ENCODE measurements at places on chromosomes 1 and 21. TPM values are rescaled to one million over a fixed set of nuclear protein-coding genes. Genes with fewer than 3 reads are reported as not detected.

DNA sequence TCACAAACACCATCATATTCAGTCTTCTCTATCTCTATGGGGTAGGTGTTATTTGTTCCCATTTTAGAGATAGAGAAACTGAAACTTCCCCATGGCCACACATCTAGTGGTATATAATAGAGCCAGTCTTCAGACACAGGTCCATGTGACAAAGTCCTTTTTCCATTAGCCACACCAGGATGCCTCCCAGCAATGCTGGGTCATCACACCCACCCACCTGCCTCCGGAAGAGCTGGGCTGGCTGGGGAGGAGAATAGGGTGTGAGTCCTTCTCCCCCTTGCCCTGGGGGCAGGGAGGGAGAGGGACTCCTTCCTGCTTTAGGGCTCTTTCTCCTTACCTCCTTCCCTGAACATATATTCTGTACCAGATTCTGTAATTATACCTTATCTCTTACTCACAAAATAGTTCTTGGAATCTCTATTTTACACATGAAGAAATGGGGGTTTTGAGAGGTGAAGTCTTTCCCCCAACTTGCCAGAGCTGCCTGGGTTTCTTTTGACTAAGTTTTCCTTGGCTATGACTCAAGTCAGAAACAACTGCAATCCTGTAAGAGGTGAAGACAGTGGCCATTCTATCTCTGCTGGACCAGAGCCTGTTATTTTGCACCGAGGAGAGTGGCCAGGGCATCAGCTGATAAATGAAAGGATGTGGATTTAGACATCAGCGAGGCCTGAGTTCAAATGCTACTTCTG lies 30.0 kb downstream of the SOX13 start:
- peak; percentile 88 for DNase-seq

The KRTAP7-1 gene
- not detected for total RNA-seq

- DNase-seq: no peak
Observed at GRCh38 chr21:21606041-21606440, 607.8 kb downstream of the NCAM2 start.

- no peak for DNase-seq
Observed at GRCh38 chr1:29550119-29550841, 314.0 kb downstream of the PTPRU start.

DNA sequence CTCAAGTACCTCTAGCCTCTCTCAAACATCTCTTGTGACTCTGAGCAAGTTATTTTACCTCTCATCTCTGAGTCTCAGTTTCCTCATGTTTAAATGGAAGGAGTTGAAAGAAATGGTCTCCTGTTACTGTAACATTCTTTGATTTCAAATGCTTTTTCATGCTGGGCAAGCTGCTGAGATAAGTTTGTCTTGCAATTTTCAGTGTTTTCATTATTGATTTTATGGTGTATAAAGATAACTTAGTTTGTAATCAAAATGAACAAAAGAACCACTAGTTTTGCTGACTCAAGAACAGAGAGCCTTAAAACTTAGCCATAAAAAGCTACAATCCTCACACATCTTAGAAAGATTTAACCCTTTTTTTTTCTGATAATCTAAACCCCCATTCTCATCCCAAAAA lies 4.5 kb downstream of the LIPI start:
- DNase-seq: no peak

The CCDC27 gene
- not detected for total RNA-seq

The CHIT1 gene
- total RNA-seq: not detected

DNA sequence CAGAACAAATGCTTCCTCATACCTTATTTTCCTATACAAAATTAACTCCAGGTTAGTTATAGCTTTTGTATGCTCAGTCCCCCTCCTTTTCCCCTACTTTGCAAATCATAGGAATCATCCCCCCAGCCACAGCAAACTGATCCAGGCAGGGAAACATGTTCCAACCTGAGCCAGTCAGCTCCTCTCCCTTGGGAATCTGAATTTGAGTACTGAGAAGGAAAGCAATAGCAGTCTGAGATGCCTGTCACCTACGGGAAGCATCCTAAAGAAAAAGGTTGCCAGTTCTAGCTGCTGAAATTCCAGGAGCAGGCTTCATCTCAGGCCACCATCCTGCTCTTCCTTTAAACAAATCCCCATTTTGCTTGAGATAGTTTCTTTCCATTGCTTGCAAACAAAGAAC lies 6.9 kb downstream of the ADSS2 start:
- no peak for DNase-seq

GRCh38 chr1:241722947-241723346 lies 70.9 kb downstream of the WDR64 start:
- DNase-seq: no peak

The LCE1D gene
- total RNA-seq: not detected

The CSF3R gene
- total RNA-seq: not detected

The IGFN1 gene
- 0.50 TPM for total RNA-seq

DNA sequence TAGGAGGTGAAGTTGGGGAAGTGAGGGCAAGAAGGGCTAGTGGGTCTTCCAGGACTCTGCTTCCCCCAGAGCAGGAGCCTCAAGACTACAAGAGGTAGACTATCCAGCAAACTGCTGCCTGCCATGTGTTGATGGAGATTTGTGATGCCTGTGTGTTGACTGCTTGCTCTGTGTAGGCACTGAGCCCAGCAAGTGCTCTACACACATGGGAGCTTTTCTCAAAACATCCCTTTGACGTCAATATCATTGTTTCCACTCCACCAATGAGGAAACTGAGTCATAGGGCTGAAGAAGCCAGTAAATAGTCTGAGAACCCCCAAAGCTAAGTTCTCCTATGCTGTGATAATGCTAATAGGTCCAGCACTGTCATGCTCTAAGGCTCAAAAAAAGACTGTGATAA lies 207.2 kb upstream of the NFIA start:
- peak; percentile 23 for DNase-seq

GRCh38 chr1:27086628-27087027 lies 68.3 kb downstream of the SLC9A1 start:
- DNase-seq: no peak

DNA sequence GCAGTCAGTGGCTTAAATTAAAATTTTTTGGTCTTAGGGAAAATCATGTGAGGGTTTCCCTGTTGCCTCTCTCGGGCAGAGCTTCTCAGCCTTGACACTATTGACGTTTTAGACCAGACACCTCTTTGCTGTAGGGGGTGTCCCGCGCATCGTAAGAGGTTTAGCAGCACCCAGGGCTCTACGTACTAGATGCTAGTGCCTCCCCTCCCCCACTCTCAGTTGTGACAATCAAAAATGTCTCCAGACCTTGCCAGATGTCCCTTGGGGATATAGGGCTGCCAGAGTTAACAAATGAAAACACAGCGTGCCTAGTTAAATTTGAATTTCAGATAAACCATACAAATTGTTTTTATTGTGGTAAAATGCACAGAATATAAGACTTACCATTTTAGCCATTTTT lies 293.3 kb downstream of the DISC1 start:
- no peak for DNase-seq

The NBPF3 gene
- 6.2 TPM for total RNA-seq

GRCh38 chr1:30965924-30966599 lies 57.5 kb upstream of the SDC3 start:
- no peak for DNase-seq

DNA sequence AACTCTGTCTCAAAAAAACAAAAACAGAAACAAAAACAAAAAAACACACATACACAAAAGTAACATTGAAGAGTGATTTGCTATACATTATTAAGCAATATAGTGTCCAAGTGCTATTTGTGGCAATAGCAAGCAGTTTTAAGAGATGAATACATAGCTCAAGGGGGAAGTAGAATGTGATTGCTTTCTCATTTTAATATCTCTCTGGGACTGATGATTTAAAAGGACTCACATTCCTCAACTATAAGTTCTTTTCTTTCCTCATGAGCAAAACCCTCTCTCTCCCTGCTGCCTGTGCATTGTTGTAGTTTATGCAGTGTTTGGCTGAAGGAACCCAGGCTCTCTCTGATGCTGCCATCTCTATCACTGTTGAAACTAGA lies 47.0 kb upstream of the CSF1 start:
- no peak for DNase-seq

DNA sequence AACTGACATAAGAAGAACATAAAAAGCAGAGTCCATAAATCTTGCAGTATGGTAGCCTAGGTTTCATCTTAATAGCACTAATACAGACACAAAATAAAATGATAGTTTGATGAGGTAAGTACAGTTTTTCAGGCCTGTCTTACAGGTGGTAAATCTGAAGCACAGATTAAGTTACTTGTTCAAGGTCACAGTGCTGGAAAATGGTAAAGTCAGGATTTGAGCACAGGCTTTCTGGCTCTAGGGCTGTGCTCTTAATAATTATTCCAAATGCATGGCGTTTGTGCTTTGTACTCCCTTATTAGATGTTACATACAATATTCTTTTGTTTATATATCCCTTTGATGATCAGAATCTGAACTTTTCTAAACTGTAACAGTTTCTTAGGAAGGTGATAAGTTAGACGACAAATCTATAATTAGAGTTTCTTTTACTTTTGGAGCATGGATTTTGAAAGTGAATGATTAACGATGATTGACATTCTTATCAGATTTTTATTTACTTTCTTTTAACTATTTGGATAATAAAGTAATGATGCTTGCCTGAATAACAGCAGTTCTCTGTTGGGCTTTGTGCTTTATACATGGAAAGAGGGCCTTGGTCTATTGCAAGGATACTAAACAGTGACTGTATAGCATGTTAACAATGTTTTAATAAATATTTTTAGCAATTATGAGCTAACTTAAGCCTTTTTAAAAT lies 101.5 kb upstream of the CACYBP start:
- no peak for DNase-seq

The OR2T11 gene
- total RNA-seq: not detected

- DNase-seq: no peak
Observed at GRCh38 chr1:39145331-39145965, 59.0 kb upstream of the MACF1 start.

GRCh38 chr1:21294266-21294989 lies 4.2 kb upstream of the ECE1 start:
- DNase-seq: no peak

- DNase-seq: no peak
Observed at GRCh38 chr1:230763927-230764591, 16.9 kb downstream of the CAPN9 start.

The GJA9 gene
- not detected for total RNA-seq

The TMEM82 gene
- total RNA-seq: not detected

DNA sequence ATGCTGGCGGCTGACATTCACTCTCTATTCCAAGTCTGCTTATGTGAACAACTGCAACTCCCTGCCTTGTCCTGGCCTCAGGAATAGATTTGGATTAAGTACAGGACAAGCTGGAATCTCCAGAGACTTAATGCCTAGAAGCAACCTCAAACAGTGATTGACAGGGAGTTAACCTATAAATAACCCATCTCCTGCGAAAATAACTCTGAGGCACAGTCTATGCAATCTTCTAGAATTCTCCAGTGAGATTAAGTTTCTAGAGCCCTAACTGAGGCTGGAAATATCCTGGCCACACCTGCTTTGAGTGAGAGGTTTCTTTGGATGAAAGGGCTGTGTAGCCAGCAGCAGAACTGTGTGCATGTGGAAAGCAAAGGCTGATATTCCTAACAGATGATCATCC lies 25.3 kb upstream of the ATP1A1 start:
- DNase-seq: no peak

DNA sequence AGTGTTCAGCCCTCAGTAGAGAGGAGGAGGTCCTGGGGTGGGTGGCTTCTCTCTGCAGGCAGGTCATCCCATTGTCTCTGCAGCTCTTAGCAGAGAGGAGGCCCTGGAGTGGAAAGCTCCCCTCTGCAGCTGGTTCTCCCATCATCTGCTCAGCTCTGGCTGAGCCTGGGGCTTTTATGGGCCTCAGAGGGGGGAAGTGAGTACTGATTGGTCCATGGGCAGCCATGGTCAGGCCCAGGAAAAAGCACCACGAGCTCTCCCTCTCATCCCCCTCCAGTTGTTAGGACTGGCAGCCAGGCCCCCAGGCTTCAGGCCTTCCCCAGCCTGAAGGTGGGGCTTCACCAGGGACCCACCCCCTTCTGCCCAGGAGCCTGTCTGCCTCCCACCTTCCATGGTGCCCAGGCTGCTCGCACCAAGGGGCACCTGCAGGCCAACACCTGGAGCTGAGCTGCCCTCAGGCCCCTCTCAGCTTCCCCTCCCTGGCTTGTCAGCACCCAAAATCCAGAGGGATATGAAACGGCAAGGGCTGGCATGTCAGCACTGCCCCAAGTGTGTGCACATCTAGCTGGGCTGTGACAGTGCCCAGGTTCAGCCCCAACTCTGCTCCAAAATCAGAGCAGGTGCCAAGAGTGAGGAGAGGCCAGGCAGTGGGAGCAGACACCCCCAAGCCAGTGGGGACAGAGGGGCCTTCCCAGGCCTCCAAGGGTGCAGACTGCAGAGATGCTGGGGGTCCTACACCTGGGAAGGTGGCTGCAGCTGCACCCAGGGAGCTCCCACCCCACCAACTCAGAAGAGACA lies 449.0 kb downstream of the MATN1 start:
- no peak for DNase-seq

The FCGR3A gene
- total RNA-seq: not detected

GRCh38 chr21:15943009-15943666 lies 213.4 kb downstream of the USP25 start:
- DNase-seq: no peak

- DNase-seq: peak; percentile 21
Observed at GRCh38 chr1:32684167-32684811, 18.3 kb downstream of the SYNC start.

GRCh38 chr1:148293651-148294050 lies 141.6 kb upstream of the NBPF11 start:
- DNase-seq: no peak

DNA sequence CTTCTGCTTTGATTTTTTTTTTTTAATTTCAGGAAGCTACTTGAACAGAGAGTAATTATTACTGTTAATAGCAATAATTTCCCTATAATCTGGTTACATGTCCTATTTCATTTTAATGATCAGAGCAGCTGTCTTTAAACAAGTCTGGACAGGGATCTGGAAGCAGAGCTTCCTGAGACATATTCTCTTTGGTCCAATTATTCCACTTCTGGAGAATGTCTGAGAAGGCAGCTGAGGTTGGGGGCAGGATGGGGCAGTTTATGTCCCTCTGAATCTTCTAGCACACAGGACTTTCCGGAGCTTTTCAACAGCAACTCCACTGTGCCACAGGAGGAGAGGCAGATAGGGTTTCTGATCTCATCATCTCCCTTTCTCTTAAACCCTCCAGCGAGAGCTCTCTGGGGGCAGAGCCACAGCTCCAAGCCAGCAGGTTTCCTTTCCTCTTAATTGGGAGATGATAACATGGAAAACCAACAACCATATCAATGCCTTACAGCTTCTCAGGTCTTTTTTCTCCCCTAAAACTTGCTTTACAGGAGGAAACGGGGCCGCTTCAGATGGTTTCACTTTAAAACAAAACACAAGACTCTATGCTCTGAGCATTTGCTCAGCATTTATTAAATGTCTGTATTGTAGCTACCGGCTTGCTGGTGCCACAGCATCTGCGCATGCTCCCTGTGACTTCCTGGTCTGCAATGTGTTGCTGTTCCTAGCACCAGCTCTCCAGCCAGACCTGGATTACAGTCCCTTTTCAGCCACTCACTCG lies 425.7 kb upstream of the USP24 start:
- peak; percentile 48 for DNase-seq
